Vein endothelial cell (primary cell): ENCODE measurements at places on chromosomes 5 and 9. TPM values are rescaled to one million over a fixed set of nuclear protein-coding genes. Genes with fewer than 3 reads are reported as not detected.

SPATA31C1 gene
- total RNA-seq: not detected in 2 replicates

RLN1 gene
- not detected in 2 replicates for total RNA-seq

ITGA1 gene
- total RNA-seq: 13.7 and 22.7 TPM in 2 replicates

F2RL2 gene
- total RNA-seq: 0.76 and 1.3 TPM in 2 replicates

TLX3 gene
- total RNA-seq: not detected in 2 replicates

FYB1 gene
- total RNA-seq: not detected in 2 replicates

ERP44 gene
- total RNA-seq: 16.0 and 17.3 TPM in 2 replicates

LRRC26 gene
- not detected in 2 replicates for total RNA-seq

ALDH1B1 gene
- total RNA-seq: 25.2 and 25.8 TPM in 2 replicates

GRXCR2 gene
- total RNA-seq: not detected in 2 replicates

SHC3 gene
- total RNA-seq: 0.29 and 1.3 TPM in 2 replicates

BRD3OS gene
- 19.9 and 20.1 TPM in 2 replicates for total RNA-seq

TMEM252 gene
- total RNA-seq: not detected in 2 replicates

GIN1 gene
- total RNA-seq: 3.3 and 7.5 TPM in 2 replicates

IRGM gene
- not detected in 2 replicates for total RNA-seq

PKD2L2 gene
- 0.10 TPM in 1 of 2 replicates, not detected in the other for total RNA-seq

PCDHB13 gene
- 1.3 and 2.6 TPM in 2 replicates for total RNA-seq

SPTAN1 gene
- 470 and 484 TPM in 2 replicates for total RNA-seq

SELENOP gene
- total RNA-seq: 4.9 and 7.4 TPM in 2 replicates

NUTM2F gene
- not detected in 2 replicates for total RNA-seq

TBCA gene
- 103 and 112 TPM in 2 replicates for total RNA-seq

TRPM3 gene
- under 0.01 and 0.48 TPM in 2 replicates for total RNA-seq

TBC1D13 gene
- 29.1 and 33.4 TPM in 2 replicates for total RNA-seq

PDZD2 gene
- 3.9 and 6.9 TPM in 2 replicates for total RNA-seq

PCDHA1 gene
- not detected in 2 replicates for total RNA-seq

GRK6 gene
- total RNA-seq: 26.8 and 27.4 TPM in 2 replicates

CNTNAP3 gene
- total RNA-seq: 87.5 and 102 TPM in 2 replicates

SNCAIP gene
- 23.5 and 37.4 TPM in 2 replicates for total RNA-seq

PHF24 gene
- not detected in 2 replicates for total RNA-seq

KIF2A gene
- total RNA-seq: 85.6 and 113 TPM in 2 replicates

PRSS3 gene
- 7.8 and 14.1 TPM in 2 replicates for total RNA-seq

PCDHB2 gene
- total RNA-seq: 1.6 and 2.0 TPM in 2 replicates

RANBP17 gene
- total RNA-seq: 6.2 and 11.1 TPM in 2 replicates

PDE8B gene
- total RNA-seq: 0.10 TPM in 1 of 2 replicates, not detected in the other

FBP2 gene
- total RNA-seq: not detected in 2 replicates

MYMK gene
- not detected in 2 replicates for total RNA-seq

GLT6D1 gene
- total RNA-seq: not detected in 2 replicates

HAVCR2 gene
- total RNA-seq: under 0.01 and 0.67 TPM in 2 replicates

SPINK1 gene
- not detected in 2 replicates for total RNA-seq

AHRR gene
- 6.2 and 11.8 TPM in 2 replicates for total RNA-seq

AMBP gene
- not detected in 2 replicates for total RNA-seq

RNF224 gene
- under 0.01 and 0.19 TPM in 2 replicates for total RNA-seq

PRR7 gene
- total RNA-seq: 10.3 and 21.2 TPM in 2 replicates

ANXA6 gene
- total RNA-seq: 68.9 and 206 TPM in 2 replicates

KIF12 gene
- 0.10 and 0.33 TPM in 2 replicates for total RNA-seq

TAF11L5 gene
- total RNA-seq: not detected in 2 replicates

FBLL1 gene
- total RNA-seq: 0.57 and 0.65 TPM in 2 replicates

TAF11L10 gene
- total RNA-seq: not detected in 2 replicates

FOXD4L6 gene
- 0.29 and 0.33 TPM in 2 replicates for total RNA-seq

NME5 gene
- 1.4 and 2.6 TPM in 2 replicates for total RNA-seq
